CD4-positive, alpha-beta T cell (primary cell): ENCODE measurements at places on chromosomes 6 and 20. TPM values are rescaled to one million over a fixed set of nuclear protein-coding genes. Genes with fewer than 3 reads are reported as not detected.

- H3K4me1 ChIP-seq: no peaks in the 10 kb centered on the region
- H3K36me3 ChIP-seq: no peaks in the 10 kb centered on the region
These were observed 257.1 kb upstream of the ZFP64 start for GRCh38 chr20:52448513-52449232.

Gene MACROD2
- total RNA-seq: not detected

Gene BPIFA1
- total RNA-seq: not detected

GRCh38 chr6:145736661-145737144 is 1.4 kb upstream of the EPM2A start:
- H3K36me3 ChIP-seq: no peaks in the 10 kb centered on the region
- H3K4me1 ChIP-seq: no peaks in the 10 kb centered on the region
- H3K27ac ChIP-seq: peak overlapping the region; percentile 83

GRCh38 chr6:13586603-13587542 is 12.5 kb downstream of the SIRT5 start:
- H3K27me3 ChIP-seq: no peaks in the 10 kb centered on the region
- no peak overlapping the region for H3K27ac ChIP-seq
- peaks cover 35% of the 10 kb centered on the region for H3K36me3 ChIP-seq

- no peak for DNase-seq
- no peak within 1 kb of the TSS for H3K27ac ChIP-seq
- peaks cover under 1% of the 10 kb centered on the region for H3K27me3 ChIP-seq
- H3K36me3 ChIP-seq: no peaks in the 10 kb centered on the region
These were observed at the start of gene SSTR4 for GRCh38 chr20:23034721-23035671. TSS of gene SSTR4 (plus strand) at chr20:23035312. CDS start at chr20:23035484, 172 bp downstream.

Gene LST1
- total RNA-seq: 10.3 TPM

GRCh38 chr6:41546866-41547798 is 951 bp downstream of the FOXP4 start:
- peak overlapping the region; percentile 69 for H3K4me3 ChIP-seq
- H3K27ac ChIP-seq: no peak overlapping the region
- DNase-seq: peak; percentile 61
- H3K36me3 ChIP-seq: peaks cover 3% of the 10 kb centered on the region
- peaks cover 38% of the 10 kb centered on the region for H3K4me1 ChIP-seq

- H3K4me3 ChIP-seq: no peak overlapping the region
- no peaks in the 10 kb centered on the region for H3K36me3 ChIP-seq
- H3K4me1 ChIP-seq: no peaks in the 10 kb centered on the region
- H3K27ac ChIP-seq: no peak overlapping the region
- H3K27me3 ChIP-seq: no peaks in the 10 kb centered on the region
These were observed 227.7 kb downstream of the SLC35F1 start for GRCh38 chr6:118134736-118135135.

DNA sequence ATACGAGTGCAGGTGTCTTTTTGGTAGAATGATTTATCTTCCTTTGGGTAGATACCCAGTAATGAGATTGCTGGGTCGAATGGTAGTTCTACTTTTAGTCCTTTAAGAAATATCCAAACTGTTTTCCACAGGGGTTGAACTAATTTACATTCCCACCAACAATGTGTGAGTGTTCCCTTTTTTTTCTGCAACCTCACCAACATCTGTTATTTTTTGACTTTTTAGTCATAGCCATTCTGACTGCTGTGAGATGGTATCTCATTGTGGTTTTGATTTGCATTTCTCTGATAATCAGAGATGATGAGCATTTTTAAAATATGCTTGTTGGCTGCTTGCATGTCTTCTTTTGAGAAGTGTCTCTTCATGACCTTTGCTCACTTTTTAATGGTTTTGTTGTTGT is 1.9 kb upstream of the ZNF831 start:
- DNase-seq: no peak
- peaks cover 73% of the 10 kb centered on the region for H3K4me1 ChIP-seq
- H3K27ac ChIP-seq: peak overlapping the region; percentile 94
- H3K27me3 ChIP-seq: no peaks in the 10 kb centered on the region
- peak overlapping the region; percentile 70 for H3K4me3 ChIP-seq

DNA sequence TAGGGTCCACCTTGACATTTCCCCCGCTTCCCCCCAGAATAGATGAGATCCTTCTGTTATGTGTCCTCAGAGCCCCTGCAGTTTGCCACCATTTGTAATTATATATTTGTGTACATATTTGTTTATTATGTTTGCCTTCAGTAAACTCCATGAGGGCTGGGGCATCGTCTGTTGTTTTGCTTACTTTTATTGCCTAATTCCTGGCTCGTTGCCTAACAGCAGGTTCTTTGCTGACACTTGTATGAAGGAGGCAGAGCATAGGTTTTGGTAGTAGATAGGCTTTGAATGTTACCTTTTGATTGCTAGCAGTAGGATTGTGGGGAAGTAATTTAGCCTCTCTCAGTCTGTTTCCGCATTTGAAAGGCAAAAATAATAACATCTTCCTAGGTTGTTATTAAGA is 9.9 kb downstream of the MAP3K4 start:
- no peaks in the 10 kb centered on the region for H3K27me3 ChIP-seq
- H3K4me1 ChIP-seq: no peaks in the 10 kb centered on the region
- no peak for DNase-seq
- H3K27ac ChIP-seq: no peak overlapping the region
- H3K36me3 ChIP-seq: no peaks in the 10 kb centered on the region

Gene MEI4
- total RNA-seq: not detected

DNA sequence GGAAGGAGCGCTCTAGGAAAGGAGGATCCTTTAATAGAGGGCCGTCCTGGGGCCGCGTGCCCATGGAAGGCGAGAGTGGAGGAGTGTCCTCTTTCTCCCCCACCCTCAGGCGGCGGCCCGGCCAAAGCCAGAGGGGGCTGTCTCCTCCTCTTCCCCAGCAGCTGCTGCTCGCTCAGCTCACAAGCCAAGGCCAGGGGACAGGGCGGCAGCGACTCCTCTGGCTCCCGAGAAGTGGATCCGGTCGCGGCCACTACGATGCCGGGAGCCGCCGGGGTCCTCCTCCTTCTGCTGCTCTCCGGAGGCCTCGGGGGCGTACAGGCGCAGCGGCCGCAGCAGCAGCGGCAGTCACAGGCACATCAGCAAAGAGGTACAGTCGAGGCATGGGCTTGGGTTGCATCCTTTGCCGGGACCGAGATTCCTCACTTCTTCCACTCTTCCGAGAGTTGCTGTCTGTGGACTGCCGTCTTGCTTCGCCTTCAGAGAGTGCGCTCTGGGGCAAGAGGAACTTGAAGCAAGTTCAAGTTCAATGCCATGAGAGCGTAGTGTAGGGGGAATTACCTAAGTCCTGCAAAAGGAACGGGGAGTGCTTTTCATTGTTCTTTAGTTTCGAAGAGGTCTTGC is at the start of gene LAMA2:
Gene LAMA2 (plus strand): TSS at position 148 of the 621 bp plus-strand sequence. CDS start 108 bp downstream, at position 256.
- no peak within 1 kb of the TSS for H3K4me3 ChIP-seq
- H3K4me1 ChIP-seq: peaks cover 8% of the 10 kb centered on the region
- no peak for DNase-seq
- no peaks in the 10 kb centered on the region for H3K36me3 ChIP-seq
- no peak within 1 kb of the TSS for H3K27ac ChIP-seq

GRCh38 chr6:167687116-167687725 is 139.5 kb upstream of the AFDN start:
- no peak overlapping the region for H3K4me3 ChIP-seq
- DNase-seq: no peak
- peaks cover 17% of the 10 kb centered on the region for H3K27me3 ChIP-seq
- no peak overlapping the region for H3K27ac ChIP-seq

DNA sequence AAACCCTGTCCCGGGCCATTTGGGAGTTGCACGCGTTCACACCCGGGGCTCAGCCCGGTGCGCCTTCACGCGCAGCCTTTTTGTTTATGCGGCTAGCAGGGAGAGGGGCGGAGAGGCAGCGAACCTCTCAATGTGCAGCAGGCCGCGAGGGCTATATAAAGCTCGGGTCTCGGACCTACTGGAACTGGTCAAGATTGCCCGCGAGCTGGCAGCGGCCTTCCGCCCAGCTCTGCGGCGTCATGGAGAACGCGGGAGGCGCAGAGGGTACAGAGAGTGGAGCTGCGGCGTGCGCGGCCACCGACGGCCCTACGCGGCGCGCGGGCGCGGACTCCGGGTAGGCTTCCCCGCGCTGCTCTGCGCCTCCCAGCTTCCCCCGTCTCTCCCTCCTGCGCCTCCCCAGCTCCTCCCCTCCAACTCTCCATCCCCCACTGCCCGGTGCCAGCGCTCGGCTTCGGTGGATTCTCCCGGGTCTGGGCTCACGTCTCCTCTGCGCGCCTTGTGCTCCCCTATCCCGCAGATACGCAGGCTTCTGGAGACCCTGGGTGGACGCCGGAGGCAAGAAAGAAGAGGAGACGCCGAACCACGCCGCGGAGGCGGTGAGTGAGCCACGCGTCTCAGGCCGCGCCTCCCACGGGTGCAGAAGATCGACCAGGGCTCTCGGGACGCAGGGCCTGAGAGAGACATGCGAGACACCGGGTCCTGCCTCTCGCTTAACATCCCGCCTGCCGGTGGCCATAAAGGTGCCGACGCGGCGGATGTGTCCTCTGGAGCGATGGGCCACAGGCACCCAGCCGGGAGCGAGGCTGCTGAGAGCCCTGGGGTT is at the start of gene RIPPLY2:
Gene RIPPLY2 (plus strand): TSS at position 183 of the 823 bp plus-strand sequence. CDS start 57 bp downstream, at position 240.
- no peaks in the 10 kb centered on the region for H3K36me3 ChIP-seq
- H3K27me3 ChIP-seq: peaks cover 34% of the 10 kb centered on the region
- DNase-seq: no peak
- H3K4me1 ChIP-seq: peaks cover 14% of the 10 kb centered on the region
- no peak within 1 kb of the TSS for H3K27ac ChIP-seq

- no peak overlapping the region for H3K27ac ChIP-seq
- H3K27me3 ChIP-seq: no peaks in the 10 kb centered on the region
- no peak overlapping the region for H3K4me3 ChIP-seq
- no peak for DNase-seq
- no peaks in the 10 kb centered on the region for H3K36me3 ChIP-seq
These were observed 3.0 kb downstream of the FLRT3 start for GRCh38 chr20:14334306-14334930.

- DNase-seq: no peak
- no peak overlapping the region for H3K27ac ChIP-seq
- no peak overlapping the region for H3K4me3 ChIP-seq
- H3K27me3 ChIP-seq: peaks cover 11% of the 10 kb centered on the region
These were observed 75.1 kb downstream of the CDC40 start for GRCh38 chr6:110255211-110255750.

GRCh38 chr20:44728801-44729443 is 13.8 kb downstream of the CCN5 start:
- no peak overlapping the region for H3K4me3 ChIP-seq
- H3K27ac ChIP-seq: no peak overlapping the region
- H3K27me3 ChIP-seq: no peaks in the 10 kb centered on the region
- no peaks in the 10 kb centered on the region for H3K36me3 ChIP-seq

Gene C4B
- total RNA-seq: 4.0 TPM

- H3K36me3 ChIP-seq: no peaks in the 10 kb centered on the region
- H3K27me3 ChIP-seq: no peaks in the 10 kb centered on the region
These were observed 151.0 kb upstream of the INSM1 start for GRCh38 chr20:20216941-20217340.

DNA sequence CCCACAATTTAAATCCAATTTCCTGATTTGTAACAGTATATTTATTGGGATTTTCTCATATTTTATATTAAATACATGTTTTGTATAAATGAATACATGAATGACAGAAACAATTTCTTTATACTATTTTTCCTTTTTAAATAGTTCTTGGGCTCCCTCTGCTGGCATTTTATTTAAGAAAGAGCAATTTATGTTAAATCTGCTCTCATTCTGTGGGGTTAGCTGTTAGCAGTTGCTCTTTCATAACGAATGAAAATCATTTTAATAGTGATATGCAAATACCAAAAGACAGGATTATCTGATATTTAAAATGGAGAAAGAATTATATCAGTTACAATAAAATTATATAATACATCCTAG is 118.3 kb downstream of the RALGAPA2 start:
- no peaks in the 10 kb centered on the region for H3K4me1 ChIP-seq
- no peak overlapping the region for H3K4me3 ChIP-seq
- no peak overlapping the region for H3K27ac ChIP-seq
- peaks cover 9% of the 10 kb centered on the region for H3K36me3 ChIP-seq

- H3K27ac ChIP-seq: no peak overlapping the region
- no peaks in the 10 kb centered on the region for H3K36me3 ChIP-seq
- no peaks in the 10 kb centered on the region for H3K27me3 ChIP-seq
- no peaks in the 10 kb centered on the region for H3K4me1 ChIP-seq
- DNase-seq: no peak
These were observed 13.1 kb downstream of the RRAGD start for GRCh38 chr6:89398762-89399525.

DNA sequence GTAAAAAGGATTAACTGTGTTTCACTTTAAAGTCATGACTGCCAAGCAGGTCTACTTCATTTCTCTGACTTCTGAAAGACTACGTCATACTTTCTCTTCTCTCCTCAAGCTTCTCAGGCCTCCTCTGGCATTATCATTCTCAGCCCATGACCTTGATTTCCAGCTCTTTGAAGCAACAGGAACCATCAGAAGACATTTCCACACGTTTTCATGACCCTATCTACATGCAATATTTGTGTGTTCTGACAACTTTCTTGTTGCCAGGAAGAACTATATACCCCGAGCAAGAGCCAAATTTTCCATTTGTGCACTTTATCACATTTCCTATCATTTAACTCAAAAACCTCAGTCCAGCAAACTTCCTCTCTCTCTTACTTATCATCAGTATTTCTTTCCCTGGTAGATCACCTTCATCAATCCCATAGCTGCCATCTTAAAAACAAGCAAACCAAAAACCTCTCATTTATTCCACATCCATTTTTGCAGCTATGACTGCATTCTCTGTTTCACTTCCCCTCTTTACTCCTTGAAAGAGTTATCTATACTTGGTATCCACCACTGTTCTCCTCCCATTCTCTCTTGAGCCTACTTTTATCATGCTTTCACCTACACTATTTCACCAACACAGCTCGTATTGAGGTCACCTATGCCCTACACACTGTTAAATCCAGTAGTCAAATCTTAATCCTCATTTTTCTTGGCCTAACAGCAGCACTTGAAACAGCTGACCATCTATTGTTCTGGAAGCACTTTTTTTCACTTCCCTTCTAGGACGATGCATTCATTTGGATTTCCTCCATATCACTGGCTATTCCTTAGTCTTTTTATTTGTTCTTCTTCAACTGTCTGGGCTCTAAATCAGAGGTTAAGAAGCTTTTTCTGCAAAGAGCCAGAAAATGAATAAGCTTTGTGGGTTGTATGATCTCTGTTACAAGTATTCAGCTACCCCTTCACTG is 47.1 kb downstream of the STX7 start:
- no peaks in the 10 kb centered on the region for H3K27me3 ChIP-seq
- H3K27ac ChIP-seq: no peak overlapping the region
- no peak overlapping the region for H3K4me3 ChIP-seq
- no peak for DNase-seq
- H3K4me1 ChIP-seq: no peaks in the 10 kb centered on the region
